RWPE1 (cell line): ENCODE measurements at places on chromosomes 1 and 21.
A peak's percentile ranks its signal among the peaks of the same experiment; 100 is the strongest.

DNA sequence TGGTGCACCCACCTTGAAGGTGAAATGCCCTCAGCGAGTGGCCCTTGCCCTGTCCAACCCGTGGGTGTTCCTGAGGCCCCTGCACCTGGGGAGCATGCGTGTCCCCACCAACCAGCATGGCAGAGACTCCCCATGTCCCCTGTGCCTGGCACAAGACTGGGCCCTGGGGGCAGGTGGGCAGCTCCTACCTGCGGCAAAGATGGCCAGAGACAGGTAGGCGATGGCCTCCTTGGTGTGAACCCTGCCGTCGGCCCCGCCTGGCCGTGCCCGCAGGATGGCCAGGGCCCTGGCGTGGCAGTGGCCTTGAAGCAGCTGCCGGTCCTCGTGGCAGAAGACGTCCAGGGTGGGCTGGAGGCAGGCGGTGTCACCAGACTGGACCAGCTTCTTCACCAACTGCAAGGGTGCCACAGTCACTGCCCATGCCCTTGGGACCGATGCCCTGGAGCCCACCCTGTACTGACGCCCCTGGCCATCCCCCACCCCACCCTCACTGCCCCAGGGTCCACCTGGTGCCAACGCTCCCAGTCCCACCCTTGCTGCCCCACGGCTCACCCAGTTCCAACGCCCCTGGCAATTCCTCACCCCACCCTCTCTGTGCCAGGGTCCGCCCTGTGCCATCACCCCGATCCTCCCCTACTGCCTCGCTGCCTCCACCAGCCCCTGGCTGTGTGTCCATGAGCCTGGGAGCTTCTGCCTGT lies 15.7 kb downstream of the TTC34 start:
- no peak for DNase-seq

- DNase-seq = no peak
These were observed 41.6 kb downstream of the NUAK2 start for GRCh38 chr1:205279986-205280385.

DNA sequence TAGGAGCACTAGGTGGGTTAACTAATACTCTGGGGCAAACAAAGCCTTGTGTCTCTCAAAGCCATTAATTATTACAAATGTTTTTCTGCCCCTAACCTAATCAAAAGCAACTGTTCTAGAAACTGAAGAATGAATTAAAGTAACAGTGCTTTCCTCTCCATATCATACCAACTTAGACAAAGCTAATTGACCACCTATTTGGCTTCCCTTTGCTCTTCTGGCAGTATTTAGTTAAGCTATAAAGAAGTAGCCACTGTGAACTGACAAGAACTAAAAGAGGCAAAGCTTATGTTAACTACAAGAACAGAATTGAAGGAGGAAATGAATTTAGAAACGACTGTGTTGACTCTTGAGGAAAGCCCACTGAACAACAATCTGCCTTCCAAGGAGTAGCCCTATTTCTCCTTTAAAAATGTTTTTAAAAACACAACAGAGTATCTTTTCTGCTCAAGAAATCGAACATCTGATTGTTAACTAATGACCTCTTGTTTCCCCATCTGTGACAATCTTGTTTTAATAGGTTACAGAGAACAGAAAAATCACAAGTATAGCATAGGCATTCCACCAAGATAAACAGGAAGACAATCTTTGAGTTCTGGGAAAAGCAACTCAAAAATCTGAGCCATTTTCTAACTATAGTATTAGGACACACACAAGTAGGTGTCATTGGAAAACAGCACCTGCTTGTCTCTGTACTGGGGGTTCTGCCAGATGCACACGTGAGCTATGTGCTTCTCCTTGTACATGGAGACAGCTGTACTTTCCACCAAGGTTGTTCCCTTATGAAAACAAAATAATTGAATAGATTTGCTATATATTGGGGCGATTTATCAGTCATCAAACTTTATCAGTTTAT lies 3.1 kb upstream of the EGLN1 start:
- no peak for DNase-seq

GRCh38 chr1:39675220-39675619 lies 3.3 kb upstream of the NT5C1A start:
- peak; percentile 61 for DNase-seq
